ENCODE measurements at places on chromosomes 5 and 9.
A peak's percentile ranks its signal among the peaks of the same experiment; 100 is the strongest.

GRCh38 chr9:114205171-114206015, 50.1 kb downstream of the COL27A1 start:
- no peak for DNase-seq

- DNase-seq = no peak
These were observed 28.3 kb upstream of the NIPAL4 start for GRCh38 chr5:157431544-157432200.

DNA sequence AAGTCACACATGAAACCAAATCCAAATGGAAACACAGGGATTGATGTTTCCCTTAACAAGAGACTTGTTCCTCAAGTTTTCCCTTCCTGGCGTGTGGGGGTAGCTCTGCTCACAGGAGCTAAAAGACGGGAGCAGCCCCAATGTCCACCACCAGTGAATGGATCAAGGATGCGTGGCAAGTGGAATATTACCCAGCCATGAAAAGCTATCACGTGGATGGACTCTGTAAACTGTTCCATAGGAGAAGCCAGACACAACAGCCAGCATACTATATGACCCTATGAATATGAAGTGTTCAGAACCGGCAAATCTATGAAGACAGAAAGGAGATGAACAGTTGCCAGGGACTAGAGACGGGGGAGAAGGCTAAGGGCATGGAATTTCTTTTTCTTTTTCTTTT, 28.3 kb upstream of the RXRA start:
- DNase-seq = no peak

GRCh38 chr5:5699062-5699461, 276.6 kb downstream of the ICE1 start:
- DNase-seq = no peak

DNA sequence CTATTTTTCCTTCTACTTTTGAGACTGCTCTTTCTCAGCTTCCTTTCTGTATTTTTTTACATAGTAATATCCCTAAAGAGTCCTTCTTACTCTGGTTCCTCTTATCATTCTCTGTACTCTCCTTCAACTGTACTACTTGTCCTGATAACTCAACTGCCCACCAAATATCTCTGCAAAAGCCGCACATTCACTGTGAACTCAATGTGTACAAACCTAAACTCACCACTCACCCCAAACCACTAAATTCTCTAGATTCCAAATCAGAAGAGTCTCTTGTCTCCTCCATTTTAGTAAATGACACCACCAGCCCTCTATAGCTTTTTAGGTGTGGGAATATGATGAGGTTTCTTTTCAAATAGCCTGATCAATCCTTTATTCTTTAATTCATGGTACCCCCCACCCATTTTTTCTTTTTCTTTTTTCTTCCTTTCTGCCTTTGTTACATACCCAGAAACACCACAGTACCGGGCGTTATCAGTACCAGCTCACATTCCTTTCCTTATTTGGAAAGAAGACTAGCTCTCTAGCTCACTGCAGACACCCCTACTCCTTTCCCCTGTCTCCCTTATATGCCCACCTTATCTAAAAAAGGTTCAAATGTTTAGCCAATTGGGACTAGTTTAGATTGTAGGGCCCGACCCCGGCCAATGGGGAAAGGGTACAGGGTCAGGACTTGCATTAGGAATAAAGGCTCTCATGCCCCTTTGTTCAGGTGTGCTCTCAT, 63.1 kb upstream of the RANBP6 start:
- DNase-seq = no peak

DNA sequence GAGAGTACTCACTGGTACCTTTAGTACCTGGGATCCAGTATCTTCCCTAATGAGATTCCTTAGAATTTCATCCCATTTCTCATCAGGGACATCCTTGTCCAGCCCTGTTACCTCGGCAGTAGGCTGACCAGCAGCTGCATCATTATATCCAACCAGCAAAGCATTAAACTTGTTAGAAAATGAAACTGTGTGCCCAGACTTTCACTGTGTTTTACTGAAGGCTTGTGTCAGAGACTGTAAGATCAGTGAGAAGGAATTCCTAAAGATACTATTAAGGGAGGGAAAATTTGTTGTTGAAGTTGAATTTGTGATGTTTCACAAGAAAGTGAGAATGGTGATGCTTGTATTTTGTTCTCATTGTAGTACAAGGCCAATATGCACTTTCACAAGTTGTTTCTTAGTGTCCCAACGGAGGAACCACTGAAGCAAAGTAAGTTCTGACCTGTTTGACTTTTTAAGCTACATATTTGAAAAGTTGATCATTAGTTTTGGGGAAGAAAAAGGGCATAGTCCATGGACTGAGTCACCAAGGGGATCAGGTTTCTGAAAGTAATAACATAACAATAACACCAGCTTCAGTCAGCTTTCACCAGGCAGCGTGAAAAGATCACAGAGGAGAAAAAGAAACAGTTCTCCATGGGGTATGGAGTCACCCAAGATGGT, 48.8 kb downstream of the GRAMD2B start:
- DNase-seq = no peak

DNA sequence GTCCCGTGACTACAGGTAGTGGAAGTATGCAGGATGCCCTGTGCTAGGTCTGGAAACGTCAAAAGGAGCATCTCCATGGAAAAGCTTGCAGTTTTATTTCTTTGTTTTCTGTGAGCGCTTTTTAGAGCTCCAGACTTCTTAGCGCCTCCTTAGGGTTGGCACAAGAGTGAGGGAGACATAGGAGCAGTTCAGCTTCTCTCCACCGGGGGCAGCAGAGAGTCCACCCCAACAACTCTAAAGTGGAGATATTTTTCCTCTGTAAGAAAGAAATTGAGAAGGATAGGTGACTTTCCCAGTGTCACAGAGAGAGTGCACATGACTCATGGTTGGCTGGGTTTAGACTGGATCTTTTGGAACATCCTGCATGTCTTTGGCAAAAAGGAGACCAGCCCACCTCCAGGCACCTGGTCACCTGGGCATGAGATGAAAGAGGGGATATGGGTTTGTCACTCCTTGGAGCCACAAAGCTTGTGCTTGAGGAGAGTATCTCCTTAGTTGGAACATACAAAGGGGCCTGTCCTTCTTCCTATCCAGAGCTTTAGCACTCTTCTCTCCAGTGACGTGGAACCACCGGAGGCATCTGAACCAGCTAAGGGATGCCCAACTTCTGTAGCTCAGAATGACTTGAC, 637.7 kb downstream of the SEMA5A start:
- no peak for DNase-seq

GRCh38 chr9:134624137-134624591, 17.4 kb upstream of the COL5A1 start:
- DNase-seq = no peak

DNA sequence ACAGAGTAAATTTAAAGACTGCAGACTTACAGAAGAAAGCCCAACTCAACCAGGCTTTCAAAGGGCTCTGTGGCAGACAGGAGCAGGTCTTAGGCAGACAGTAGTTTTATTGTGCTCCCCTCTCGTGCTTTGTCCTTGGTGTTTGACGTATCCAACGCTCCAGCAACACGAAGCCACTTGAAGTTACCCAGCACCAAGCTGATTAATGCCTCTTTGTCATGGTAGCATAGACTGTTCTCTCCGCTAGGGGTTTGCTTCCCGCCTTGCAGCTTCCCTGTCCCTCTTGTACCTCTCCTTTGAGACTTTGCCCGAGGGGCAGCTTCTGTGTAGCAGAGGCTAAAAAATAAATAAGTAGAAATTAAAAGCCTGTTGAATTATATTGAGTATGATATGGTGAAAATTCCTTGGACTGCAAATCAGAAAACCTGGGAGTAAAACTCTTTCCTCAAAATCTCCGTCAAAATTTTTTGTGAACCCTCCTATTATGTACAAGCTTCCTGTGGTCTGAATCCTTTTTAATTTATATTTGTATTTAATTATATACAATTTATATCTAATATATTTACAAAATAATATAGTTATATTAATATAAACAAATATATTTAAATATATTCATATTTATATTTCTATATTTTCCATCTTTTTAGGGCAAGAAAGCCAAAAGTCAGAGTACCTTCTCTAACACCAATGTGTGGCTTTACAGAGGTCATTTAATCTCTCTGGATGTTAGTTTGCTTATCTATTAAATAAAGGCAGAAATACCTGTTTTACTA, 405.4 kb downstream of the DMAC1 start:
- DNase-seq = no peak

GRCh38 chr5:109485030-109485429, 75.3 kb upstream of the PJA2 start:
- no peak for DNase-seq

- DNase-seq = peak; percentile 44
These were observed at the start of gene TMOD1 for GRCh38 chr9:97501177-97501971. Gene TMOD1 (plus strand): TSS chr9:97501666. CDS start chr9:97524189, 22,523 bp downstream.

DNA sequence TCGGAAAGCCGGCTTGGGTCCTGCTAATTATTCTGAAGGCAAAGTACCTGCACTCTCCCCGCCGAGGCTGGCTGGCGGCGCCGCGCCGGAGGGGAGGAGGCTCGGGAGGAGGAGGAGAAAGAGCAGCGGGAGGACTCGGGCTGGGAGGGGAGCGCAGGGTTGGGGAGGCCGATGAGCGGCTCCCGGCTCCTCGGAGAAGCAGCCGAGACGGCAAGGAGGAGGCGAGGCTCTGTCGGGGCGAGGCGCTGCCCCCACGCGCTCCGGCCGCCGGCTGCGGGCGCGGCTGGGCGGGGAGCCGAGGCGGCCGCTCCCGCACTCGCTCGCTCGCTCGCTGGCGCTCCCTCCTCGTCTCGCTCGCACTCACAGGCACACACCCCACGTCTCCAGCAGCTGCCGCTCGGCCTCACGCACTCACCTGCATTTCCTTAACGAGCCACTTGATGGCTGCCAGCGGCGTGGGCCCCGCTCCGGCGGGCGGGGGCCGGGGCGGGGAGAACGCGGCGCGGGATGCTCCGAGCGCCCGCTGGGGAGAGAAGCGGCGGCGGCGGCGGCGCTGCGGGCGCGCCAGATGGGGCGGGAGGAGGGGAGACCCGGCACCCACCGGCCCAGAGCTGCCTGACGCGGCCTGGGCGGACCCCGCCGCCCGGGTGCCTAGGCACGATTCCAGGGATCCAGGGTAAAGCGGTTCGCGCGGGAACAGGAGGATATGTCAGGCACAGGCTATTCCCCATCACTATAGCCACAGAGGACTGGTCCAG, at the start of gene PTPRD:
Gene PTPRD, minus strand, starts transcription at position 362 of the 758 bp plus-strand sequence.
- no peak for DNase-seq

DNA sequence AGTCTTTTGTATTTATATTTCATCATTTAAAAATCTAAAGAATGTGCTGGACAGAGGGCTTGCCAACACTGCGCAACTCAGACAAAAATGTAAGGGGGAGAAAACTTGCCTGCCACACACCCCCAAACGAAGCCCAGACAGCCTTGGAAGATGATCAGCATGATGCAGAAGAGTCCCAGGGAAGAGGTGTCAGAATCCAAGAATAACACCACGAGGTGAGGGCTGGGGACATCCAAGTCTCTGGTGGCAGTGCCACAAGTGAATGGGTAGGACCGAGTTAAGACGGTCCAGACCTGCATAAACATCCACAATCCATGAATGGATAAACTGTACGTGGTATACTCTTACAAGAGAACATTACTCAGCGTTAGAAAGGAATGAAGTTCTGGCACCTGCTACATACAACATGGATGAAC, 10.4 kb downstream of the EPB41L4B start:
- no peak for DNase-seq

- no peak for DNase-seq
These were observed 473.2 kb downstream of the ENC1 start for GRCh38 chr5:74167206-74167929.

GRCh38 chr5:162683284-162683683, 615.7 kb downstream of the GABRG2 start:
- DNase-seq = no peak

DNA sequence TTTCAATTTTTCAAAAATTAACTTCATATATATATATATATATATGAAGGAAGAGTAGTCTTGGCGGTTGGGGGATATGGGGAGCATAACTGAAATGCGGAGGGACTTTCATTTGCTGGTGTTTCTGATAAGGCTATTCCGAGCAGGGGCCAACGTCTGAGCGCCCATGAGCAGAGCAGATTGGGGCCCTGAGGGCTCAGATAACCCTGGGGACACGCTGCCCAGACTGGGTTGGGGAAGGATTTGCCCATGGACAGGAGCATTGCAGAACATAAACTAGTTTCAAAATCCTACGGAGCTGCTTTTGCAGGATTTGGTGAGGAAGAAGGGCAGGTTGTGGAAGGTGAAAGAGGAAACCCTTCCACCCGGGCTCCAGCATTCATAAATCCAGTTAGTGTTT, 240.2 kb downstream of the IRX1 start:
- no peak for DNase-seq

DNA sequence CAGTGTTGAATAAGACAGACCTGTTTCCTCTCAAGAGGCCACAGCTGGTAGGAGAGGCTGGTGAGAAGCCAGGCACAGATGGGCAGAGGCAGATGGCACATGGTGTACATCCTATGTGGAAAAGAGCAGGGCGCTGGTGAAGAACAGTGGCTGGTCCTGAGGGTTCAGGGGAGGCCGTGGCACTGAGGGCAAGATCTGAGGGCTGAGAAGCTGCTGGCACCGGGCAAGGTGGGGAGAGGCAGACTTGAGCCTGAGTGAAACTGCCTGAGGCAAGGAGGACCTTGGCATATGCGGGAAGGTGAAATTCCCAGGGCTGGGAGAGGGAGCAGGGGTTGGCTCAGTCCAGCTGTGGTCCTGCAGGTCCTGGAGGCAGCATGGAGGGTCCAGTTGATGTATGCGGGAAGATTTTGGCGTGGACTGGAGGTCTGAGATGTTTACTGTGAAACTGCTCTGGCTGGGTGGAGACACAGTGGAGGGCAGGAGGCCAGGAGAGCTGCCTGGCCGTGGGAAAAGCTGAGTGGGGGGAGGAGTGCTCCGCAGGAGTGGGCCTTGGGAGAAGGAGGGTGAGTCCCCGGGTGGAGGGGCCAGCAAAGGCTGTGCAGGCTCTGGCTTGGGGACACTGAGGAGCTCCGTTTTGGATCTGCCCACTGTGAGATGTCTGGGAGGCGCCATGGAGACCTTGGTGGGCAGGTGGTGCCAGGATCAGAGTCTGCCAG, 2.6 kb downstream of the MAN1B1 start:
- DNase-seq = no peak

DNA sequence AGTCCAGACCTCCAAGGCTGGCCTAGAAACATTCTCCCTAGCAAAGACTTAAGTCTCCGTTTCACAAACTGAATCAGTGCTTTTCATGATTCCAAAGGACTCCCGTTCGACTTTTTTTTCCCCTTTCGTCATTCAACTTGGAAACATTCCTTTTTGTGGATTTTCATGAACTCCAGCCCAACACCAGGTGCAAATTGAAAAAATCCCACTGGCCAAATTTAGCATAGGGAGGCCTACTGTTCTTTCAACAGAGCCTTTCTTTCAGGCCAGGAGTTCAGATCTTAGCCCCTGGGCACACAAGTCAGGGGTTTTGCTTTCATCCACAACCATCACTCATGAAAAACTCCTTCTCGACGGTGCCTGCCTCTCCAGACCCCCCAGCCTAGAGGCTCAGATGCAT, 285.3 kb downstream of the PIK3R1 start:
- no peak for DNase-seq

DNA sequence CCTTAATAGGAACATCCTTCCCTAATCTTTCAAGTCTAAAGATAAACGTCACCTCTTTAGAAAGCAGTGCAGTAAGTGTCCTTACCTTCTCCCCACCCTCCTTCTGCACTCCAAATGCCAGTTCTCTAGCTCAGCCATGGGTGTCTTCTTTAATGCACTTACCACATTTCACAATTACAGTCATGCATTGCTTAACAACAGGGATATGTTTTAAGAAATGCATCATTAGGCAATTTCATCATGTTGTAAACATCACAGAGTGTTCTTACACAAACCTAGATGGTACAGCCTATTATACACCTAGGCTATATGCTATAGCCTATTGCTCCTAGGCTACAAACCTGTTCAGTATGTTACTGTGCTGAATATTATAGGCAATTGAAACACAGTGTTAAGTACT, 91.2 kb downstream of the RFX3 start:
- DNase-seq = no peak
